ENCODE measurements at places on chromosomes 12 and 14.

- no peak for DNase-seq
Observed at GRCh38 chr12:21509768-21510167, 8.2 kb downstream of the GOLT1B start.

DNA sequence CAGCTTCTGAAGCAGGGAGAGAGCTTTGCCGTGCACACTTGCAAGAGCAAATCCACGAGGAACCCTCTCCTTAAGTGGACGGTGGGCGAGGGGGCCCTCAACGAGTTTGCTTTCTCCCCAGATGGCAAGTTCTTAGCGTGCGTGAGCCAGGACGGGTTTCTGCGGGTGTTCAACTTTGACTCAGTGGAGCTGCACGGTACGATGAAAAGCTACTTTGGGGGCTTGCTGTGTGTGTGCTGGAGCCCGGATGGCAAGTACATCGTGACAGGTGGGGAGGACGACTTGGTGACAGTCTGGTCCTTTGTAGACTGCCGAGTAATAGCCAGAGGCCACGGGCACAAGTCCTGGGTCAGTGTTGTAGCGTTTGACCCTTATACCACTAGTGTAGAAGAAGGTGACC, 69.0 kb downstream of the WDR20 start:
- DNase-seq, result no peak

- no peak for DNase-seq
Observed at GRCh38 chr14:104283197-104284106, 145.1 kb downstream of the KIF26A start.

DNA sequence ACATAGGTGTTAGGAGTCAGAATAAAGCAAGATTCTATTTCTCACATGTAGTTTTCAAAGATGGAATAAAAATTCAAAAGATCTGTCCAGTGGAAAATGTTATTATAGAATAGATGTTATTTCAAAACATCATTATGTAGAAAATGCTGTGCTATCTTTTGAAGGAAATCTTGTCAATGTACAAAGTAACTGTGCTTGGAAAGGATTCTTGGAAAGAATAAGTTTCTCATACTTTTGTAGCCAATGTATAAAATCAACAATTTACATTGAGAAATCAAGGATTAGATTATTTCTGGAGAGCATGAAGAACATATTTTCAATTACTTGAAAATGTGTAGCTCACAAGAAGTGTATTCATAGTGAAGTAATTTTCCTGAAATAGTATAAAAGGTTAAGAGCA, 532.5 kb upstream of the MGAT4C start:
- no peak for DNase-seq

DNA sequence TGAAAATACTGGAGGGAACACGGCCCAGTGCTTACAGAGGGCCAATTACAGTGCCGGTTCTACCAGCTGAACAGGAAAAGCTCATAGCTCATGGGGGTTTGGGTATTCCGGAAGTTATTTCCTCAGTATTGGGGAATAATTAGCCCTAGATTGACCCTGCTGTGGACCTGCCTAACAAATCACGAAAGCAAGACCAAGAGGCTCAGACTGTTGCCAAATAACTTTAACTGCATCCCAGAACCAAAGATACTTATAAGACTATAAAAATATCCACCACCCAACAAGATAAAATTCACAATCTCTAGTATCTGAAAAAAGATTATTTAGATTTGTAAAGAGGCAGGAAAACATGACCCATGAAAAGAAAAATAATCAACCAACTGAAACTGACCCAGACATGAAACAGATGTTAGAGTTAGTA, 8.0 kb upstream of the OR5AU1 start:
- no peak for DNase-seq

GRCh38 chr12:29191267-29191850, 42.3 kb downstream of the FAR2 start:
- DNase-seq, result no peak

- no peak for DNase-seq
Observed at GRCh38 chr14:36667679-36668078, 6.0 kb downstream of the PAX9 start.

DNA sequence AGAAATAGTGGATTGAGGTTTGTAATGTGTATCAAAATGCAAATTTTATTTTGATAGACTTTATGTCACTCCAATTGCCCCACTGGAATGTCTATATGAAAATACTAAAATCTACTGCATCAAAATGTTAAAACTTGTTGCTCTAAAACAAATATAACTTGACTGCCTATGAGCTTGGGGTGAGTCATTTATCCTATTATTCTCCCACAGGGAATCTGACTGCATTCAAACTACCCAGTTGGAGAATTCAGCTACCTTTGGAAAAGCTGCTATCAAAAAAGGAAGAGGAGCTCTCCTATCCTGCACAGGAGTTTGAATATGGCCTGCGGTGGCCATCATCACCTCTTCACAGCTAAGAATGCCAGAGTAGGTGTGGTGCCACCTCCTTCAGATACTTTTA, 173.1 kb downstream of the KLHL28 start:
- DNase-seq, result no peak

GRCh38 chr12:50142993-50143392, 24.2 kb downstream of the CERS5 start:
- no peak for DNase-seq

- no peak for DNase-seq
Observed at GRCh38 chr14:92439537-92440344, 73.8 kb upstream of the RIN3 start.

DNA sequence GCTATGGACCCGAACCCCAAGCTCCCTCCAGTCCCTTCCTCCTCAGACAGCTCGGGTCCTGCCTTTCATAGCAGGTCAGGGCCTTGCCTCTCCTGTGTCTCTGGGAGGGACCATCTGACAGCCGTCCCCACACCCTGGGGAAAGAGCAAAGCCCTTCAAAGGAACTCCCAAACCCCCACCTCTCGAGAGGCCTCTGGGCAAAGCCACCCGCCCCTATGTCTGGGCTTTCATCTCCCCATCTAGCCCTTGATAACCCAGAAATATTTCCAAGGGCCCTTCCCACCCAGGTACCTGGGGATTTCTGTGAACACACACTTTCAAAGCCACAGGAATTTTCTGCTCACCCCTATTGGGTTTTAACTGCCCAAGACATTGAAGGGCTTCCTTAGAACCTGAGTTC, 32.1 kb downstream of the SNRNP35 start:
- DNase-seq, result no peak

DNA sequence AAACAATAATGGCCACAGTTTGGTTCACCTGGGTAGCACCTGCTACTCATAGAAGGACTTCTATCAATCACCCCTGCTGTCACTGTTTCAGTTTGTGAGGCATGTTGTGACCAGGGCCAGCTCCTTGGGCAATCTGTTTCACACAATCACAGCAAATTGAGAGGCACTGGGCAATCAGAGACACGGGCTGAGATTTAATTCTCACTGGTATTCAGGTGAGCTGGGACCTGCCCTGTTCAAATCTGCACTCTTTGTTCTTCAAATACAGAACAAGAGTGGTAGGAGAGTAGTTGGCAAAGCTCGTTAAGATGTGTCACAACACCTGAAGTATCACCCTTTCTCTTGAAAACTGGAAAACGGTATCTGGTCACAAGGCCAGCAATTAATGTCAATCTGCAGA, 57.8 kb upstream of the NAP1L1 start:
- no peak for DNase-seq

DNA sequence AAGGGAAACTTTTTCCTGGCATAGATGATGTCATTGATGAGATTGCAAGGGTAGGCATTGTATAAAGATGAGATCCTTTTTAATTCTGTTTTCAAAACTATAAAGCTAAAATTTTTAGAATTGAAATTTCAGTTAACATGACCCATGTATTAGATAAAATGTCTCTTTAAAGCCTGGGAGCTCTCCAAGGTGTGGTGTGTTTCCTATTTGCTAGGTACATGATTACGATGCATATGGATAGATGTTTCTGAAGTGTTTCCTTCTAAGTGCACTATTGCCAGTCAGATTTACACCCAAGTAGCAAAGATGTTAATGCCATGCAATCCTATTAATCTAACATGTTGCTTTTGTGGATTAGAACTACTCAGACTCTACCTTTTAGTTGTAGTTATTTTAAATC, 834.7 kb downstream of the DIO2 start:
- DNase-seq, result no peak

DNA sequence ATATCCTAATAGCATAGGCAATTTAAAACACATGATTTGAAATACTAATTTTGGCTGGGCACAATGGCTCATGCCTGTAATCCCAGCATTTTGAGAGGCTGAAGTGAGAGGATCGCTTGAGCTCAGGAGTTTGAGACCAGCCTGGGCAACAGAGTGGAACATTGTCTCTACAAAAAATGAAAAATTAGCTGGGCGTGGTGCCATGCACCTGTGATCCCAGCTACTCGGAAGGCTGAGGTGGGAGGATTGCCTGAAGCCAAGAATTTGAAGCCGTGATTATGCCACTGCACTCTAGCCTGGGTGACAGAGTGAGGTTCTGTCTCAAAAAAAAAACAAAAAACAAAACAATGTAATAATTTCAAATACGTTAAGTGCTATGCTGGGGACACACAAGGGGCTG, 83.3 kb downstream of the SSPN start:
- no peak for DNase-seq

DNA sequence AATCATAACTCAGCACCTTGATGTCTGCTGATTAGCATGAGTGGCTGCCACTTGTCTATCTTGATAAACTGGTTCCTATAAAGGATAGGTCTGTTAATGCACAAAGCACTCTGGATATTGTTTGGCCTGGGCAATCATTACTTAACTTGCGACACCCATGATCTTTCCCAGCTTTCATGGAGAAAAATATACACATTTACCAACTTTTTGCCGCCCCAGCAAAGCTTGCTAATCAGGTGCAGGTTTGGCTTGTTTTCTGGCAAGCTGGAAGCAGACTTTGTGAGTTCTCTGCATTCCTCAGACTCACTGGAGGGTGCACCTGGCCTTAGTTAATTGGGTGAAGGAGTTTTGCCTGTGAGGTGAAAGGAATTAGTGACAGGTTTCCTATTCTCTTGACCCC, 1126.4 kb upstream of the FLRT2 start:
- DNase-seq, result no peak

DNA sequence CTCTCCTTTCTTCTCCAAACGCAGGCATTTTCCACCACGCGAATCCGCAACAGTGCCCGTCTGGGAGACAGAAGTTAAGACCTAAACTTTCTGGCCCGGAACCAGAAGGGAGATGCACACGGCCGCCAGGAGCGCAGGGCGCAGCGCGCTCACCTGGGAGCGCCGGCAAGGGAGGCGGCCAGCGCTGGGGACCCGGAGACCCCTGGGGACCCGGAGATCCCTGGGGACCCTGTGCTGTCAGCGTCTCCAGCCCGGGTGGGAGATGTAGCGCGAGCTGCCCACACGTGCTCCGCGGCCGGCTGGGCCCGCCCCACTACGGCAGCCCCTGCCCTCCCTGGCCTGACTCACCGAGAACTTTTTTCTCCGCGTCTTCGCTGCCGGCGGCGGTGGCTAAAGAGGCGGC, 620 bp downstream of the YBX3 start:
- DNase-seq, result peak; percentile 59

DNA sequence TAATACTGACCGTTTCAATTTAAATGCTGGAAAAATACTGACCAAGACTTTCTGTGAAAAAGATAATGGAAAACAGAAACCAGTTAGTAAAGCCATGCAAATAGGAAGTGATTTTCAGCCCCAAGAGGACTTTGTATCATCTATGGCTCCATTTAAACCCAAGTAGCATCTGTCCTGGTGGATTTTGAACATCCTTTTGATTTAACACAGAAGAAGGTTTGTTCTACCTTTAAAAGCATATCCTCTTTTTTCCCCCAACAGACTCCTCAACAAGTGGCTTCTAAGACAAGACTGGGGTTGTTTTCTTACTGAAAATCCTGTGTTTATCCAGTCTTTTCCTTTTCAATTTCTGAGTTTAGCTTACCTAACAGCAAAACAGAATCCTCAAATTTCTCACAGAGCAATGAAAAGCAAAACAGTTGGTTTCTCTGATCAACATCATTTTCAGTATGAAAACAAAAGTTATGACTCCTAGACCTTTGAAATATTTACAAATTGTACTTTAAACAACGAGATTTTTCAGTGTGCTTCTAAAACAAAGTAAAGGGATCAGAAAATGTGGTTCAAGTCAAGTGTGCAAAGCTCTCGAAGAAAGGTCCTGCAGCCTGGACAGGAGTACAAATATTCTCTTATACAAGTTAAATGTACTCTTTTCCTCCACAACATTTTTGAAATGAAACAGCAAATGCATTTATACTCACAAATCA, 2.9 kb downstream of the PHLDA1 start:
- no peak for DNase-seq

DNA sequence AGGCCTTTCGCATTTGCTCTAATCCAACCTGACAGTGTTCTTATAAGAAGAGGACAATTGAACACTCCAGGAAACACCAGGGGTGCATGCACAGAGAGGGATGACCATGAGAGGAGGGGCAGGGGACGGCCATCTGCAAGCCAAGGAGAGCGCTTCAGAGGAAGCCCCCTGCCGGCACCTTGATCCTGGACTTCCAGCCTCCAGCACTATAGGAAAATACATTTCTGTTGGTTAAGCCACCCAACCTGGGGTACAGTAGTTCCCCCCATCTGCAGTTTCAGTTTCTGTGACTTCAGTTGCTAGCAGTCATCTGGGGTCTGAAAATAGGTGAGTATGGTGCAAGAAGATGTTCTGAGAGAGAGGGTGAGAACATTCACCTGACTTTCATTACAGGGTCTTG, 64.7 kb downstream of the CLMN start:
- no peak for DNase-seq

- DNase-seq, result no peak
Observed at GRCh38 chr12:94305130-94305957, 154.3 kb downstream of the CEP83 start.

- DNase-seq, result no peak
Observed at GRCh38 chr14:100777818-100778525, 47.9 kb upstream of the MEG3 start.

- no peak for DNase-seq
Observed at GRCh38 chr12:98001430-98001829, 514.0 kb upstream of the TMPO start.

DNA sequence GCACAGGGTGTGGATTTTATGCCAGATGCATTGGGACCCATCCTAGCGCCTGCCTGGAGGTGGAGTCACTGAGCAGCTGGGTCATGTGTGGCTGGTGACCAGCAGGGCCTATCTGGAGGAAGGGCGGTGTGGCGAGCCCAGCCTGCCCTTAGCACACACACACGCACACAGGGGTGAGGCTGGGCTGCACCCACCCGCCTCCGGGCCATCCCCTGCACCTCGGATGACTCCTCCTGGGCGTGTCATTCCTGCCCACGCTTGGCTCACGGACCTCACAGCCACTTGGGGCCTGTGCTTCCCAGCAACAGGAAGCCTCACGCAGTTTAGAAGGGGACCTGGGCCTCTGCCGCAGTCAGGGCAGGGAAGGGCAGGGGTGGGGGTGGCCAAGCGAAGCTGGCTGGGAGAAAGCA, 36.2 kb upstream of the FZD10 start:
- no peak for DNase-seq

DNA sequence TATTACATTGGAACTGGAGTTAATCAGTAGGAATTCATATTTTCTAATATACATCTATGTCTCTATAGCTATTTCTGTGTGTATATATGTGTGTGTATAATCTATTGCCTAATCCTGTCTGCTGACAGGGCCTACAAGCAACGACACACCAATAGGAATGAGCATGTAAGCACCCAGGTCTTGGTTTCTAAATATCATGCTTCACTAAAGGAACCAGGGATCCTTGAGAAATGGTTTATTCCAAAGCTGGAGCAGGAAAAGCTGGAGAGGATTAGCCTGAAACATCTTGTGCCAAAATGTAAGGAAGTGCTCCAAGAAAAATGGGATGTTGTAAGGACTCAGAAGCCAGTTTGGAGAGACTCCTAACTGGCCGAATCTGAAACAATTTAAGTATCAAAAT, 29.3 kb upstream of the LGALS3 start:
- DNase-seq, result no peak

- no peak for DNase-seq
Observed at GRCh38 chr12:31007153-31007495, 66.5 kb upstream of the DDX11 start.
